GM13977 (cell line): ENCODE measurements at places on chromosomes 4 and X.

GRCh38 chr4:87982036-87982435 is 6.5 kb downstream of the SPP1 start:
- no peak for DNase-seq

DNA sequence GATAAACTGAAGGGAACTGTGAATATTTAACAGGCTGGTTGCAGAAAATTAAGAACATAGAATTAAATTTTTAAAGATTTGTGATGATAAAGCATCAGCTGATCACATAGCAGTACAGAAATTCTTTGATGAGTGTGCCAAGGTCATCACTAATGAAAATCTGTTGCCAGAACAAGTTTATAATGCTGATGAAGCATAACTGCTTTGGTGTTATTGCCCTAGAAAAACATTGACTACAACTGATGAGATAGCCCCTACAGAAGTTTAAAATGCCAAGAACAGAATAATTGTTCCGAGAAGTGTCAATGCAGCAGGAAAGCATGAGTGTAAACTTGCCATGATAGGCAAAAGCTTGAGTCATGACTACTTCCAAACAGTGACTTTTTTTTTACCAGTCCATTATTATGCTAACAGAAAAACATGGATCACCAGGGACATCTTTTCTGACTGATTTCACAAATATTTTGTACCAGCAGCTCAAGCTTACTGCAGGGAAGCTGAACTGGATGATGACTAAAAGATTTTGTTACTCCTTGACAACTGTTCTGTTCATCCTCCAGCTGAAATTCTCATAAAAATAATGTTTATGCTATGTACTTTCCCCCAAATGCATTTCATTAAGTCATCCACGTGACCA is 1136.6 kb downstream of the FAT4 start:
- DNase-seq = no peak

GRCh38 chr4:89111833-89112563 is 665 bp downstream of the TIGD2 start:
- no peak for DNase-seq

DNA sequence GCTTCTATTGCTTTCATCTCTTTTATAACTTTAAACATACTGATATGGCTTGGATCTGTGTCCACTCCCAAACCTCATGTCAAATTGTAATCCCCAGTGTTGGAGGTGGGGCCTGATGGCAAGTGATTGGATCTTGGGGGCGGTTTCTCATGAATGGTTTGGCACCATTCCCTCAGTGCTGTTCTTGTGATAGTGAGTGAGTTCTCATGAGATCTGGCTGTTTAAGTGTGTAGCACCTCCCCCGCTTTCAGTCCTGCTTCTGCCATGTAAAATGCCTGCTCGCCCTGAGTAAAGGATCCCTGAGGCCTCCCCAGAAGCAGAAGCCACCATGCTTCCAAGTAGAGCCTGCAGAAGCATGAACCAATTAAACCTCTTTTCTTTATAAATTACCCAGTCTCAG is 17.7 kb downstream of the MND1 start:
- DNase-seq = no peak

GRCh38 chr4:166252487-166253402 is 379.7 kb downstream of the TLL1 start:
- no peak for DNase-seq

- no peak for DNase-seq
Measured at GRCh38 chrX:10759141-10759799, 138.9 kb upstream of the MID1 start.
